ENCODE measurements at places on chromosomes 12 and 14.
A peak's percentile ranks its signal among the peaks of the same experiment; 100 is the strongest.

DNA sequence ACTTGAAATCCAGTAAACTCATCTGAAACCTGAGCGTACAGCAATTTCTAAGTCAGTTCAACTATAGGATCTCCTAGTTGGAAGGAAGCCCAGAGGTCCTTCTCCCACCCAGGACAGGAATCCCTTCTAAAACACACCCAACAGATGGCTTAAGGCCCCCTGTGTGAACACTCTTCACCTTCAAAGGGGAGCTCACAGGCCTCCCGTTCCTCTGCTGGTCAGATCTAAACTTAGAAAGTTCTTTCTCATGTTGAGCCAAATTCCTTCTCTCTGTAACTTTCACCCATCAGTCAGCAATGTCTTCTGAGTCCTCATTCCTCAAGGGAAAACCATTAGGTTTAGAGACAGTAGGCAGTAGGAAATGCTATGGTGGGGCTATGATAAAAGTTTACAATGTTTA is 355.2 kb downstream of the PCNX1 start:
- DNase-seq: no peak

DNA sequence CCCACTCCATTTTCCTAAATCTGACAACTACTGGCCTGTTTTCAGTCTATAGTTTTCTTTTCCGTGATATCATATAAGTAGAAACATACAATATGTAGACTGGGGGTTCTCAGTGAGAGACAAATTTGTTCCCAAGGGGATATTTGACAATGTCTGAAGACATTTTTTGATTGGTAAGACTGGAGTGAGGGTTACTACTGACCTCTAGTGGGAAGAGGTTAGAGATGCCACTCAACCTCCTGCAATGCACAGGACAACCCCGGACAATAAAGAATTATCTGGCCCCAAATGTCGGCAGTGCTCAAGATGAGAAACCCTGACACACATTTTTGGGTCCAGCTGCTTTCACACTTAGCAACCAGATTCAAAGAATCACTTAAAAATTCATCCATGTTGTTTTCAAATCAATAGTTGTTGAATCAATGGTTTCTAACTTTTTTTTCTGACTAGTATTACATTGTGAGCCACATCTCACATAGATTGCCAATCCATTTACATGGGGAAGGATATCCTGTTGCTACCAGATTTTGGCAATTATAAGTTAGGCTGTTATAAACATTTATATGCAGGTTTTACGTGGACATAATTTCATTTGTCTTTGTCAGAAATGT is 307.1 kb downstream of the RPL10L start:
- peak; percentile 9 for DNase-seq

- DNase-seq: no peak
These were observed 568.7 kb downstream of the MED13L start for GRCh38 chr12:115708801-115709200.

DNA sequence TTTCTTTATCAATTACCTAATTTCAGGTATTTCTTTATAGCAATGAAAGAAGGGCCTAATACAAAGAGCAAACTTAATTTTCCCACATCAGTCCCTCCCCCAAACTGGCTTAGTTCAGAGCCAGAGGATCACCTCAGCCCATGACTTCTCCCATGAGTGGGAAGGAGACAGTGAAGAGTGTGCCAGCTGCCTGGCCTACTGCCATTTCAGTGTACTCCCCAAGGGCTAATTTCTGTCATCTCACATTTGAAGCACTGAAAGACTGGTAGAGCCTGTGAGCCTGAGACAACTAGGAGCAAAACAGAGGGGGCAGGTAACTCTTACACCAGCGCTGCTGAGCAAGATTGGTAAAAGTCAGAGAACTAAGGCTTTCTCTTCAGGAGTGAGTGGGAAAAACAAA is 29.1 kb upstream of the ADAM20 start:
- DNase-seq: no peak

- no peak for DNase-seq
These were observed 1.3 kb downstream of the SENP1 start for GRCh38 chr12:48104531-48104930.

GRCh38 chr12:58204071-58204470 is 262.7 kb downstream of the ATP23 start:
- DNase-seq: no peak

GRCh38 chr14:68047906-68048305 is 228.3 kb downstream of the RAD51B start:
- DNase-seq: no peak

- peak; percentile 39 for DNase-seq
These were observed 11.4 kb downstream of the EIF2S1 start for GRCh38 chr14:67371247-67372148.

- DNase-seq: no peak
These were observed 88.8 kb downstream of the SPTSSA start for GRCh38 chr14:34373191-34373590.

- DNase-seq: no peak
These were observed 9.8 kb upstream of the BDKRB2 start for GRCh38 chr14:96194657-96195431.

DNA sequence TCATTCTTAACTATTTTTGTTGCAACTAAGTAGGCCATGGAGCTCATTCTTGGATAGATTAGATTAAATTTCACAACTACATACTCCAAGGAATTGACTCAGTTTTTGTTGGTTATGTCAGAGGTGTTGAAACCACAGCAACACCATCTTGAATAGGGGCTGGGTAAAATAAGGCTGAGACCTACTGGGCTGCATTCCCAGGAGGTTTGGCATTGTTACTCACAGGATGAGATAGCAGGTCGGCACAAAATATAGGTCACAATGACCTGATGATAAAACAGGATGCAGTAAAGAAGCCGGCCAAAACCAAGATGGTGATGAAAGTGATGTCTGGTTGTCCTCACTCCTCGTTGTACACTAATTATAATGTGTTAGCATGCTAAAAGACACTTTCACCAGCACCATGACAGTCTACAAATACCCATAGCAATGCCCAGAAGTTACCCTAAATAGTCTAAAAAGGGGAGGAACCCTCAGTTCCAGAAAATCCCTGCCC is 20.9 kb downstream of the DMAC2L start:
- no peak for DNase-seq

DNA sequence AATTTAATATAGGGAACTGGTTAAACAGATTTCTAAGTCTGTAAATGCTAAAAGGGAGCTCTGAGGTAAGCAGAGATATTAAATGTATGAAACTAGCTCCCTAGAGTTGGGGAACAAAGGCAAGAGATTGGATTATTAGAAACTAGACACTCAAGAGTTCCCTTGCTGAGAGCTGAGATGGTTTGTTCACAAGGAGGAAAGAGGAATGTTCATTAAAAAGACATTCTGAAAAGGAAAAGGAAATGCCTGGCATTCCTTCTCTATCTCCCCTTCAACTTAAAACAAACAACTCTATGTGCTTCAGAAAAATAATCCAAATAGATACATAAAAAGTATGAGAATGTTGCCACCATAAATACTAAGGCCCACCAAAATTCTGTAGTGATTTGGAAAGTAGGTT is 73.7 kb downstream of the GALNT4 start:
- no peak for DNase-seq

DNA sequence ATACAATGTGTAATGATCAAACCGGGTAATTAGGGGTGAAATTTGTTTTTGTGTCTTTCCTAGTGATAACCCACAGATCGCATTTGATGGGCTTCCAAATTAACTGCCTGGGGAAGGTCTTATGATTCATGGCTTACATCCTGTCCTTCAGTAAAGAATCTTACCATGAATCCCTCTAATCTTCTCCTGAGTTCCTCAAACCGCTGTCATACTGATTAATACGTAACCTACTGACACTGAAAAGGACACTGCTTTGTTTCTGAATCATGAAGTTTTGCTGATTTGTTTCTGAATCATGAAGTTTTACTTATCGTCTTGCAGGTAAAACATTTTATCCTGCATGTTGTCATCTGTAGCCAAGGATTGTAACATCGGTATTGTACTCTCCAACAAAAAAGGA is 52.0 kb upstream of the CRY1 start:
- no peak for DNase-seq

- peak; percentile 23 for DNase-seq
These were observed 57.6 kb downstream of the ST8SIA1 start for GRCh38 chr12:22276867-22277266.

DNA sequence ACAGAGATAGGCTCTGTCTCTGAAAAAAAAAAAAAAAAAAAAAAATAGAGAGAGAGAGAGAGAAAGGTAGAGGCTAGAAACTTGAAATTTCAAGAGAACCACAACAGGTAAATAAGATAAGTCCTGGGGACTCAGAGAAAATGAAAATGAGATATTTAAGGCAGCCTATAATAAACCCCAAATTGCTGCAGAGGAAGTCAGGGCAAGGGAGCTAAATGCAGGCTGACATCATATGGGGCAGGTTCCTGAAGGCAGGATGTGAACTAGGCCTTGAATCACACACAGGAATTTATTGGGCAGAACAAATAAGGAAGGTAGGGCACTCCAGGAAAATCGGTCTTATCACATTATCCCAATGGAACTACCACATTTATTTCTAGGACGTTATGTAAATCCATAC is 54.9 kb upstream of the NUDT4 start:
- DNase-seq: no peak

DNA sequence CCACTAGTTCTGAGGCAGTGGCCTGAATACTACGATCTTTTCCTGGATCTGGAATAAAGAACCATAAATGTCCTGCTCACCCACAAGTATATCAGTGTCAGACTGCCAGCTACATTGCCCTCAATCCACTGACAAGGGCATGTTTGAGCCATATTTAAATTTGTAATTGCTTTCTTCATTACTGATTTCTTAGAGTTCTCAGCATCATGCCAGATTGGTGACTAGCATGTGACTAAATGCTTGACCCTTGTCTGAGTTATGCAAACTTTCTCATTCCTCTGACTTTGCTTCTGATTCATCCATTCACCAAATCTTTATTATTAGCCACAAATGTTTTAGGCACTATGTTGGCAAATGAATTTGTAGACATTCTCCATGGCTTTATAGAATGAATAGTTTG is 143.6 kb upstream of the SLC16A7 start:
- peak; percentile 28 for DNase-seq

DNA sequence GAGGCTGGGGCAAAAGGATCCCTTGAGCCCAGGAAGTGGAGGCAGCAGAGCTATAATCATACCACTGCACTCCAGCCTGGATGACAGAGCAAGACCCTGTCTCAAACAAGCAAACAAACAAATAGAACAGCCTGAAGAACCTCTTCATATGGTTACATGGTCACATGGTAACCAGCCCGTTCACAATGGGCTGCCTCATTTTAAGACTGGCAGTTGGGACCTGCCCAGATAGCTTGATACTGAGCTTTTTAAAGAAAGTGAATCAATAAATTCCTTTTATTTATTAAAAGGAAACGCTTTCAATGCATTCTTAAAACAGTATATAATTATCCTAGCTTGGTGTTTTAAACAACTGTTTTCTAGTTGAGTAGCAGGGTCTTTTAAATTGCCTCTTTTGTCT is 10.5 kb downstream of the MLXIP start:
- no peak for DNase-seq

GRCh38 chr12:122747224-122748135 is 5.1 kb upstream of the DENR start:
- peak; percentile 28 for DNase-seq

GRCh38 chr12:5022465-5023061 is 21.1 kb upstream of the KCNA5 start:
- peak; percentile 57 for DNase-seq

DNA sequence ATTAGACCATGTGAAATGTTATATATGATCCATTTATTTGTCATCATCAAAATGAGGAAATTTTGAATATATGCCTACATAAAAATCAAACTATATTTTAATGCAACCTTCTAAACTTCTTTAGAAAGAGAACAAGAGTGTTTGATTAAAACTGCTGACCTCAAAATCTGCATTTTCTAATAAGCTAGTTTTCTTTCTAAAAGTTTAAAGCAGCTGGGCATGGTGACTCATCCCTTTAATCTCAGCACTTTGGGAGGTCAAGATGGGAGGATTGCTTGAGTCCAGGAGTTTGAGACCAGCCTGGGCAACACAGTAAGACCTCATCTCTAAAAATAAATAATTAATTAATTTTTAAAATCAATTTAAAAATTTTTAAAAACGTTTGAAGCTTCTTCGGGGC is 36.2 kb downstream of the GNPTAB start:
- DNase-seq: no peak

DNA sequence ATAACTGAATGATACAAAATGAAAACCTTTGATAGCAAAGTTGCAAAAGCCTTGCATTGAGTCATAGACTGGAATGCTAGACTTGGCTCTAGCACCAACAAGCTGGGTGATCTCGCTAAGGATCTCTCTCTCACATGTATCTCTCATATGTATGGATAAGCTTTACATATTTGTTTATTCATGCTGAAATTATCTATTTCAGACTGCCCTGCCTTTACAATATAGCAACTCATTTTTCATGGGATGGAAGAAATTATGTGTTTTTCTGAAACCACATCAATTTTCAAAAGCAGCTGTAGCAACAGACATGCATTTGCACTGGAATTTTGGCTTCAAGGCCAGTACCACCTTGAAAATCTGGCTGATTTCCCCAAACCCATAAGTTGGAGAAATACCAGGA is 11.4 kb downstream of the RERG start:
- DNase-seq: no peak

- DNase-seq: peak; percentile 67
These were observed 20.1 kb upstream of the AKAP5 start for GRCh38 chr14:64444984-64445845.

- DNase-seq: peak; percentile 8
These were observed 813 bp downstream of the TWF1 start for GRCh38 chr12:43805149-43805859.

GRCh38 chr12:15633201-15633600 is 156.0 kb downstream of the EPS8 start:
- no peak for DNase-seq

- no peak for DNase-seq
These were observed 5.0 kb downstream of the BIN2 start for GRCh38 chr12:51318846-51319599.

- no peak for DNase-seq
These were observed 82.4 kb downstream of the SLC5A8 start for GRCh38 chr12:101127521-101128219.

- no peak for DNase-seq
These were observed 208.5 kb downstream of the MDGA2 start for GRCh38 chr14:47466916-47467315.

DNA sequence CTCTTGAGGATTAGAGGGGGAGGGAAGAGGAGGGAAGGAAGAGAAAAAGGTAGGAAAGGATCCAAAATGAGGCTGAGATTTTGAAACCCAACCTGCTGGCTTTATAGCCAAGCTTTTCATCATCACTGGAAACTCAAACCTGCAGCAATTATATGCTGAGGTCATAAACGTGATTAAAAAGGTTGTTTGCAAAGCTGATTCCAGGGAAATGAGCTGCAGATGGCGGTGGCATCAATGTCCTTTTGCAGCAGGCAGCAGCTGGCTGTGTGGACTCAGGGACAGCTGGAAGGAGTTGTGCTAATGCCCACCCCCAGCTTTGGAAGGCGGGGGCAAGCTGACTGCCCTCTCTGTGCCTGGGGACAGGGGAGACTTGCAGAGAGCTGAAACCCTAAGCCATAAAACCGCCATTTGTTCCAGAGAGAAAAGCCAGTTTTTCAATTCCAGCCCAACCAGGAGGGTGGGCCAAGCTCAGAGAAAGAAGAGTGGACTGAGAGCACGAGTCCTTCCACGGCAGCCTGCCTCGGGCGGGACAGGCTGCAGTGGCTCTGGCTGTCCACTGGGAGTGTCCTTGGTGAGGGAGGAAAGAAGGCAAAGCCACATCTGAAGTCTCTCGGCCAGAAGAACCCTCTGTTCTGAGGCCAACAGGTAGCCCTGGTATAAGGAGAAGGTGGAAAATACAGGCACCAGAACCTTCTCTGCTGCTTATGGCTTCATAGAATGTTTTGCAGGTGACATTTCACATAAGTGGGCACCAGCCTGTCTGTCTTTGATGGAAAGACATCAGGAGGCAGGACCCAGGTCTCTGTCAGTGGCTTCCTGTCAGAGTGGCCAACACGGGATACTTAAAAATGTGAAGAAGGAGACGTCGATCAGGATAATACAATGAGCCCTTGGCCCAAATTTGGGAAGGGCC is 90.7 kb downstream of the SINHCAF start:
- peak; percentile 13 for DNase-seq
